ENCODE measurements at places on chromosomes 2 and 18. TPM values are rescaled to one million over a fixed set of nuclear protein-coding genes. Genes with fewer than 3 reads are reported as not detected.

NEU4 gene
- 0.14 TPM for total RNA-seq

INHBB gene
- total RNA-seq, result 17.6 TPM

HAAO gene
- not detected for total RNA-seq

ABCG5 gene
- not detected for total RNA-seq

CHCHD5 gene
- total RNA-seq, result 56.9 TPM
